Endothelial cell (in vitro differentiated cells): ENCODE measurements at places on chromosomes 5 and 9.

DNA sequence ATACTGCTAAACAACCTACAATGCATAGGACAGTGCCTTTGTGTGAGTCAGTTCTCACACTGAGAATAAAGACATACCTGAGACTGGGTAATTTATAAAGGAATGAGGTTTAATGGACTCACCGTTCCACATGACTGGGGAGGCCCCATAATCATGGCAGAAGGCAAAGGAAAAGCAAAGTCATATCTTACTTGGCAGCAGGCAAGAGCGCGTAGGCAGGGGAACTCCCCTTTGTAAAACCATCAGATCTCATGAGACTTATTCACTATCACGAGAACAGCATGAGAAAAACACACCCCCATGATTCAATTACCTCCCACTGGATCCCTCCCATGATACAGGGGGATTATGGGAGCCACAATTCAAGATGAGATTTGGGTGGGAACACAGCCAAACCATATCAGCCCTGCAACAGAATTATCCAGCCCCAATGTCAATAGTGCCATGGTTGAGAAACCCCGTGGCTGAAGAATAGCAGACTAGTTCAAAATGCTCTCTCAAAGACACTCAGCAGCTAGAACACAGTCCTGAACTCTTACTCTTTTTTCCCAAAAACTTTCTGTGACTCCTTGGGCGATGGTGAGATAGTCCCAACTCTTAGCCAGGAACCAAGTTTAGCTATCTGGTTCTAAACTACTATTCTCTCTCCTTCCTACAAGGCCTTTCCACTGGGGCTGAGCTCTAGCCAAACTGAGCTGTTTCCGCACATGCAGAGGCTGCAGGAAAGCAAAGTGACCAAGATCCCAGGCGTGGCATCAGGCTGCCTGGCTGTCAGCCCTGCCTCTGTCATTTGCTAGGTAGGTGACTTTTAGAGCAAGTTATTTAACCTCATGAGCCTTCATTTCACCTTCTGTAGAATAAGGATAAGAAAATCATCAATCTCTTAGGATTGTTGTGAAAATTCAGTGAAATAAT, 21.7 kb downstream of the FAT2 start:
- no peak for DNase-seq

- DNase-seq = no peak
These were observed 2.3 kb downstream of the STKLD1 start for GRCh38 chr9:133378408-133378962.

GRCh38 chr5:101067429-101067828, 164.3 kb upstream of the ST8SIA4 start:
- DNase-seq = no peak

GRCh38 chr9:38017149-38017884, 51.7 kb downstream of the SHB start:
- DNase-seq = peak; percentile 51

DNA sequence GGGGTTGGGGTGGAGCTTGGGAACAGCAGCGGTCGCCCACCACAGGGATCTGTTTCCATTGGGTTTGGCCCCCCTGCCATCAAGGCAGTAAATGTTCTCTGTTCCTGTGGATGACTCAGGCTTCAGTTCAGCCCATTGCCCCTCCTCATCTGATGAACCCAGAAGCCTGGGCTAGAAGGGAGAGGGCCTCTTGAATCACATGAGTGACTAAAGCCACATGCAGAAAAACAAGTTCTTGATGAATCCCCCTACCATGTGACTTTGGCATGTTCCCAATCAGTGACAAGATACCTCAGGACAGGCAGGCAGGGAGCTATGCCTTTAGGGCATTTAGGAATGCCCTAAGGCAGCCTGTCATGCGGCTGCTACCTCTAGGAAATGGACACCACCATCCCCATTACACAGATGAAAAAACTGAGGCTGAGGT, 2.5 kb downstream of the SH3PXD2B start:
- no peak for DNase-seq

GRCh38 chr9:93708987-93709302, 132.6 kb downstream of the PHF2 start:
- DNase-seq = no peak

DNA sequence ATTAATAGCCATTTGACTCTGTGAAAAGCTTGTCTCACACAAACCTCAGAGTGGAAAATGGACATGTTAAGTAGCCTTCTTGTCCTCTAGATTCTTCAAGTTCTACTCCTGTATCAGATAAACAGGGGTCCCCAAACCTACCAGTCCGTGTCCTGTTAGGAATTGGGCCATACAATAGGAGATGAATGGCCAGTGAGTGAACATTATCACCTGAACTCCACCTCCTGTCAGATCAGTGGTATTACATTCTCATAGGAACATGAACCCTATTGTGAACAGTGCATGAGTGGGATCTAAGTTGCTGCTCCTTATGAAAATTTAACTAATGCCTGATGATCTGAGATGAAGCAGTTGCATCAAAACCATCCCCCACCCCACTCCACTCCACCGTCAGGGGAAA, 136.3 kb downstream of the TMEM232 start:
- DNase-seq = no peak

DNA sequence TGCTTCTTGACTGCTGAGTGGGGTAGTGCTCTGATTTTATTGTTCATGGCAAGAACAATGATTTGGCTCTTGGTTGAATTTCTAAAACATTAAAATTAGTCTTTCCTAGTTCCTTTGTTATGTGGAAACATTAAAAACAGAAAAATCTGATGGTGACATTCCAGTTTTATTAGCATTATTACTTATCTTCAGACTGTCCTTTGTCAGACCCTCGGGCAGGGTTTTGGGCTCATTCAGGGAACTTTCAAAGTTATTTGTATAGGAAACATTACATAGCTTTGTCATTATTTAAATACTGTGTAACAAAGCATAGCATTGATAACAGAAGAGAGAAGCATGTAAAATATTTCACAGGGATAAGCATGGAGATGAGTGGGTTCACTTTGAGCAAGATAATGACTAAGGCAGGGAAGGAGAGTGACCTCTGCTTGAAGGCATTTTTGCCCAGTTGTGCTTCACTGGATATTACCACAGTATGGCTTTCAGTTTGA, 119.9 kb downstream of the KDM4C start:
- DNase-seq = no peak

- no peak for DNase-seq
These were observed 80.4 kb upstream of the PRSS3 start for GRCh38 chr9:33714989-33715388.

GRCh38 chr5:219460-219863, 1.3 kb downstream of the SDHA start:
- no peak for DNase-seq

DNA sequence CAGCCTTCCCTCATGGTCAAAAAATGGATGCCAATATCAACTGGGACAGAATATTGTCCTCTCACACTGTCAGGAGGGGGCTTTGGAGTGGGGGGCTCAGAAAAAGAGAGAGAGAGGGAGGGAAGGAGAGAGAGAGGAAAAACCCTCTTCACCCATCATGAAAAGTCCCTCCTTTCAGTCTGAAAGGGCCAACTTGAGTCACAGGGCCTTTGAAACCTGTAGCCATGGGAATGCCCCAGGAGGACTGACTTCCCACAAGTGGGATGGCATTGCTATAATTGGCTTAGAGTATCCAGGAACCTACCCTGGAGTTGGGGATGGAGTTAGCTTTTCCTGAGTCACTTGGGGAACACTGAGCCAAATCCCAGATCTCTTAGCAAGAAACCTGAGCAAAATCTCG, 41.2 kb downstream of the DNAJC21 start:
- DNase-seq = no peak
